Stimulated activated CD4-positive, alpha-beta T cell treated with anti-CD3 and anti-CD28 coated beads, Interleukin-2, amount 100 ng/mL, for 48 hours (primary cell): ENCODE measurements at places on chromosomes 5 and 9.

GRCh38 chr9:114652776-114653555 is 4.6 kb downstream of the TEX53 start:
- no peak for DNase-seq

- no peak for DNase-seq
Measured at GRCh38 chr9:117028103-117028858, 341.2 kb downstream of the TRIM32 start.

GRCh38 chr5:71957292-71957898 is 149.9 kb upstream of the MAP1B start:
- no peak for DNase-seq

- no peak for DNase-seq
Measured at GRCh38 chr5:154198611-154199230, 8.2 kb downstream of the GALNT10 start.

DNA sequence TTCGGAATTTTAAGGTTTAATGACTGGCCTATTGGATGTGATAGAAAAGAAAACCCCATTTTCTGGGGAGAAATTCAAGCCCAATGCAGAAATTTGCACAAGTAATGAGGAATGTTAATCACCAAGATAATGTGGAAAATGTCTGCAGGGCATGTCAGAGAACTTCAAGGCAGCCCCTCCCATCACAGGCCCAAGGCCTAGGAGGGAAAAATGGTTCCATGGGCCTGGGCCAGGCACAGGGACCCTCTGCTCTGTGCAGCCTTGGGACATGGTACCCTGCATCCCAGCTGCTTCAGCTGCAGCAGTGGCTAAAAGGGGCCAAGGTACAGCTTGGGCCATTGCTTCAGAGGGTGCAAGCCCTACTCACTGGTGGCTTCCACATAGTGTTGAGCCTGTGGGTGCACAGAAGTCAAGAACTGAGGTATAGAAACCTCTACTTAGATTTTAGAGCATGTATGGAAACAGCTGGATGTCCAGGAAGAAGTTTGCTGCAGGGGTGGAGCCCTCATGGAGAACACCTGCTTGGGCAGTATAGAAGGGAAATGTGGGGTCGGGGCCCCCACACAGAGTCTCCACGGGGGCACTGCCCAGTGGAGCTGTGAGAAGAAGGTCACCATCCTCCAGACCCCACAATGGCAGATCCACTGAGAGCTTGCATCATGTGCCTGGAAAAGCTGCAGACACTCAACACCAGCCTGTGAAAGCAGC is 12.2 kb downstream of the FBXO10 start:
- no peak for DNase-seq

DNA sequence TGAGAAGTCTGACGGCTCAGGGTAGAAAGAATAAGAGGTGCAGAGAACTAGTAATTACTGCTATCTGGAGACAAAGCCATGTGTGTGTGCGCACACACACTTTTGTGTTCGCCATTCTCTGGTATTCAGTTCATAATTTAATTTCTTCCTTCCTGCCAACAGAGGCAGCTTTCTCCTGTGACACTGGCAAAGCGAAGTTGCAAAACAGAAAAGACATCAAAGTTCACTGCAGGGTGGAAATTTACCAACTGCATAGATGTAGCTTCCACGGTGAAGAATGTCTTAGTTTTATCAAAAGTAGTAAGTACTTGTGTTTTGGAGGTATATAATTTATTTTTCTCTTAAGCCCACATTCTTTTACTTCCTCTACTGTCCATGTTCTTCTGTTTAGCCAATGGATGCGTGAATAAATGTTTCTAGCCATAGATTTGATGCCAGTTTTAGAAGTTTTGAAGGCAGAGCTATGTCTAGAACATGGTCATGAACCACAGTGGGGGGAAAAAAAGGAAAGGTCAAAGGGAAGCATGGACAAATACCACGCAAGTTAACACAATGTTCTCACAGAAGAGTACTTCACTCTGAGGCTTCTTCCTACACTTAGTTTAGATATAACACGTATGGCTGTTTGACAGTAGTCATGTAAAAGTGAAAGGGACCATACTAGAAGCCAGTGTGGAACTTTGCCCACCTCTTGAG is 536.5 kb upstream of the GRIA1 start:
- DNase-seq, result no peak

GRCh38 chr9:95316794-95317118 is 753 bp downstream of the FANCC start:
- no peak for DNase-seq

- no peak for DNase-seq
Measured at GRCh38 chr9:95696701-95697100, 178.8 kb upstream of the ERCC6L2 start.

DNA sequence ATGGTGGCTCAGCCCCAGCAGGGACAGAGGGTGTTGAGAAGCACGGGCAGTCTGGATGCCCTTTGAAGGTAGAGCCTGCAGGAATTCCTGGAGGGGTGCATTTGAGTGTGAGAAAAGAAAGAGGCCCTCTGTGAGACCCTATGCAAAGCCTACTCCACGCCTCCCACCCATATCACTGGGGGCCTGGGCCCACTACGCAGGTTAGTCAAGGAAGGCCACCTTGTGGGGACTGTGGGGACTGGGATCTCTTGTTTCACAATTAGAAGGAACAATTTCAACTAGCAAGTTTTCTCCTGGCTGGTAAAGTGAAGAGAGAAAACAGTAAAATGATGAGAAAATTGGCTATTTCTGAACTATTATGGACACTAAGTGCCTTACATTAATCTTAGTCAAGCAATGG is 486.2 kb upstream of the DAP start:
- DNase-seq, result no peak

GRCh38 chr9:21404146-21404545 is 4.8 kb upstream of the IFNA8 start:
- DNase-seq, result no peak

DNA sequence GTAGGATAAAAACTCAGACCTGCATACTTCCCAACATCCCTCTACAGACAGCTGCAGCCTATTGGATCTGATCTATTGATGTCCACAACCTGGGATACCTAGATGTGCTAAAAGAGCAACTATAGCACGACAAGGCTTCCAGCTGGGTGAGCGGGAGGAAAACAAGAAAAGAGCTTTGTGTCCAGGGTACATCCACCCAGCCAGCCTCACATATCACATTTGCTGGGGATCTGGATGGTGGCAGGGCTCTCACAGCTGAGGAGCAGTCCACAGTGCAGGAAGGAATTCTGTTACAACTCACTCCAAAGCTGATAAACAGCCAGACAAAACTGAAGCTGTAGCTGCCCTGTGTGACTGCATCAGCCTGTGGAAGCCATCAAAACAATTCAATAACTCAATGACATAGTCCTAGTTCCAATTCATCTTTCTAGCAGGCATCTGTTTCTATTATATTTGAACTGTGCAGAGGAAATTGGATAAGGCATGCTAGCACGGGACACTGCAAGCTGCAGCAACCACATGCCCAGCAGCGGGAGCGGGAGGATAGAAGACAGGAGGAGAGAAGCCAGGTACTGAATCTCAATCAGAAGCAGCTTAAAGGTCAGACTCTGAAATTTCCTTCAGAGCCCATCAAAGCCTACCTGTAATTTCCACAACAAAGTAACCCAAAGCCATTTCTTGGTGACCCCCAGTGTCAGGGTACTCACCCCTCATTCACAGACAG is 45.0 kb downstream of the MED10 start:
- DNase-seq, result no peak

- DNase-seq, result no peak
Measured at GRCh38 chr5:168176251-168176650, 115.2 kb upstream of the WWC1 start.

- no peak for DNase-seq
Measured at GRCh38 chr9:97628668-97629067, 4.5 kb downstream of the TSTD2 start.

DNA sequence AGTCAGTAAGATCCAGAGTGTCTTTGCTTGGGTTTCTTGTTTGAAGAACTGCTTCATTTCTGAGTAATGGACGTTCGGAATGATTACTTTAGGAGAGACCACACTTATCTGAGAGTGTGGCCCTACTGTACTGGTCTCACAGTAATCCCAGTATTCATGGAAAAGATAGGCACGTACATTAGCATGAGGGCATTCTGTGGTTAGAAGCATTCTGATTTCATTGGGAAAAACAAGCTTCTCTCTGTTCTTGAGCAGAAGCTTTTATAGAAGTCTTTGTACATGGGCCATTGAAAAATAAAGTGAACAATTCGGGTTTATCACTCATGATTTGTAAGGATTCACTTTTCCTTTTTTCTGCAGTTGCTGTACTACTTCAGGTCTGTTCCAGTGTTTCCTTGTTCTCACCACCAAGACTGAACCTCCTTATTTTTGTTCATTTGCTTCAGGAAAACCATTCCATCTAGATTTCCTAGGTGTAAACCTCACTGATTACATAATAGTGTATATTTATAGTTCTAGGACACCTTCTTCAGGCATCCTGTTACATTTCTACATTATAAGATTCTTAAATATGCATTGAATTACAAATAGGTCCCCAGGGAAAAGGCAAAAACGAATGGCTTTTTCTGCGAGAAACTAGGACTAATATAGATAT is 10.1 kb downstream of the TGFBR1 start:
- DNase-seq, result no peak
